H54 (cell line): ENCODE measurements at places on chromosomes 12 and 14.

DNA sequence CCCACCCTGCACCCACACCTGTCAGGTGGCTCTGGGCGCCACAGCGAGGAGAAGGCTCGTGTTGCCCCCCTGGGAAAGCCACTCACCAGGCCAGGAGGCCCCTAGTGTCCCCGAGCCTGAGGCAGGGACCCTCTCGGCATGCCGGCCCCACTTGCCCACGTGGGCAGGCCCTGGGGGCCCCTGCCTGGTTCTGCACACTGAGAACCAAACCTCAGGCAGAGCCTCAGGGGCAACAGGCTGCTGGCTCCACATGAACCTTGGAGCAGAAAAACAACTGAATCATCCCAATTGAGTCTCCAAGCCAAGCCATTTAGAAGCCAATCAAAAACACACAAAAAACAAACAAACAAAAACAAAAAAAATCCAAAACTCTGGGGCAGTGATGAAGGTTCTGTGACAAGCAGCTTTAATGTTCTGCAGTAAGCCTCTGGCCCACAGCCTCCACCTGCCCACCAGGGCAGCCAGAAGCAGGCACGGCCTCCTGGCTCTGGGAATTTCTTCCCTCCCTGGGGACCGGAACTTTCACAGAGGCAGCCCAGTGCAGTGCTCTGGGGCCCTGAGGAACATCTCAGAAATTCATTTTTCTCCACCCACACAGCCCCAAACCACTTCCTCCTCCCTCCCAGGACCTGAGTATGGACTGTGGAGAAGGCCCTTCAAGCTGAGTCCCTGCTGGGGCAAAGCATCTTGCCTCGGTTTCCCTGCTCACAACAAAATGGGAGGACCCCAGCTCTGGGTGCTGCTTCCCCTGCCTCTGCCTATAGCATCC lies 90.2 kb downstream of the CHGA start:
- DNase-seq, result no peak

DNA sequence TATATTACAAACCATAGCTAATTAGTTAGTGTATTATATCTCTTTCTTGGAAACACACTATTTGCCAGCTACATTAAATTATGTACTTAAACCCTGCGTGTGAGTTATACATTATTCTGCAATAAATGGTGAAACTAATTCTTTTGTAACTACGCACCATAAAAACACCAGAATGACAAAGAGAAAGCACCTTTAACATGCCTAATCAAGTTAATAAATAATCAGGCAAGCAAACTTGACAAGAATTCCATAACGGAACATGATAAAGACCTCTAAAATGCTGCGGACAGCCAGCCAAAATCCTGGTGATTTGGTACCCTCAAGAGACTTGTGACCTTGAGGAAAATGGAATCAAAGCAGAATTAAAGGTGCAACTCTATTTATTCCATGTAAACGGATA lies 375.3 kb upstream of the KITLG start:
- no peak for DNase-seq

DNA sequence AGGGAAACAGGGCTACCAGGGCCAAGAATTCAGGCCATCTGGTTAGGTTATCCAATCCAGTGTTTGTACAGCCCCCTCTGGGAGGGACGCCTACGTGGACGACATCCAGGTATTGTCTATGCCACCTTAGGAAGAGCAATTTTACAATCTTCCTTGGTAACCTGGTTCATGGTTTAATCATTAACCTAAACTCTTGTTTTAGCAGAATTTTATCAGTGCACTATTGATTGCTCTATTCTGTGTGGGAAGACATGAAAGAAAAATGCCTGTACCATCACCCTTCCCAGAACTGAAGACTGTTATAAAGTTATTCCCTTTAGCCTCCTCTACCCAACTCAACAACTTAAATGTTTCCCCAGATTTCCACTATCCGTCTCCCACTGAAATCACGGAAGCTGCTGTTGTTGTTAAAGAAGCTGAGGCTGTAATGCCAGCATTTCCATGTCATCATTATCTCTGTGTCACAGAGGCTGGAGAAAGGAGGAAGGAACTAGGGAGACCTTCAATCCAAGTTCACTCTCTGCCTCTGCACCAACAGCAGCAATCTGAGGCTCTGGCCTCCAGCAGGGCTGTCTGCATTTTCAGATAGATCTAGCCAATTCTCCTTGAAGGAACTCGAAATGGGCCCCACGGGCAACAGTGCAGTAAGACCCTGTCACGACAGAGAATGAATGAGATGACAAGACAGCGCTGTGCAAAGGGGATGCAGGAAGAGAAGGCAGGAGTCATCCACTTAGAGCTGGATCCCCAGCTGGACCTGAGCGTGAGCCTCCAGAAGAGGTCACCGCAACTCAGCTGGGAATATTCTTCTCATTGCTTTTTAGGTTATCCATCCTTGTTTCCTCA lies 183.4 kb upstream of the GZMB start:
- DNase-seq, result no peak

GRCh38 chr14:22509751-22510300 lies 79.2 kb downstream of the DAD1 start:
- no peak for DNase-seq

DNA sequence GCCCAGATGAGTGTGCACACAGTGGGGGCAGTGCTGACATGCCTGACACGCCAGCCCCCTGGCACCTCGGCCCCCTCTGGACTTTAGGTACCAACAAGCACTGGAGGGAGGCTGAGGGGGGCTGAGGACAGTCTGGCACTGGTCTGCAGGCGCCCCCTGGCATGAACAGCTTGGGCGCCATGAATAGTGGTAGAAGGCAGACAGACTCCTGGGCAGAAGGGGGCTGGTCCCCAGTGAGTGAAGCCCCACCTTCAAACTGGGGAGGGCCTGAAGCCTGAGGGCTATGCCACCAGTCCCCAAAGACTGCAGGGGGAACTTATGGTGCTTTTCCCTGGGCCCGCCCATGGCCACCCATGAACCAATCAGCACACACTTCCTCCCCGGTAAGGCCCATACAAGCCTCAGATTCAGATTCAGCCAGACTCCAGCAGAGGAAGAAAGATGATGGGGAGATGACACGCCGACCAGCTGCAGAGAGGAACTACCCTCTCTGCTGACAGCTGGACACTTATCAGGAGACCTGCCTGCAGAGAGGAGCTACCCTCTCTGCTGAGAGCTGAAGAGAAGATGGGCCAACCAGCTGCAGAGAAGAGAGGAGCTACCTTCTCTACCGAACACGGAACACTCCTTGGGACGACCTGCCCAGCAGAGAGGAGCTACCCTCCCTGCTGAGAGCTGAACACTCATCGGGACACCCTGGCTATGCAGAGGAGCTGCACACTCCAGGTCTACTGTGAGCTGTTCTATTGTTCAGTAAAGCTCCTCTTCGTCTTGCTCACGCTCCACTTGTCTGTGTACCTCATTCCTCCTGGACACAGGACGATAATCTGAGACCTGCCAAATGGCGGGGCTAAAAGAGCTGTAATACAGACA lies 324.5 kb downstream of the PCNX1 start:
- DNase-seq, result no peak

- DNase-seq, result no peak
Measured at GRCh38 chr14:22671622-22672021, 27.5 kb upstream of the OR6J1 start.

- no peak for DNase-seq
Measured at GRCh38 chr14:94653321-94653720, 41.1 kb downstream of the SERPINA3 start.

GRCh38 chr14:24260026-24260779 lies 2.8 kb downstream of the TGM1 start:
- DNase-seq, result no peak

DNA sequence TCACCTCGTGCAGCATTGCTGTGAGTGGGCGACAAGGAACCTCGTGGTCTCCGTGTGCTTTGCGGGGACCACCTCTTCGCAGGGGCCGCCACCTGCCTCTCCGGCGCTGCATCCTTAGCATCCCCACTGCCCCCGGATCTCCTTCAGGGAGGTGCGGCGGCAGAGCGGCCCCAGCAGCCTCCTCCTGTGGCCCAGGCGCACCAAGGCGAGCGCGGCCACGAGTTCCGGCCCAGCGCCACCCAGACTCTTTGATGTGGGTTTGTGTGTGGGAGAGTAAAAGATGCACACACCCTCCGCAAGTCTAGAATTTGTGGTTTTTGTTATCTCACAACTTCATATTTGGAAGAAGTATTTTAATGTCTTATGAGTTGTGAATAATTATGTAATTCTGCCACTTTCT lies 118.8 kb upstream of the DIO3 start:
- DNase-seq, result no peak
